ENCODE measurements at places on chromosomes 12 and 14.

DNA sequence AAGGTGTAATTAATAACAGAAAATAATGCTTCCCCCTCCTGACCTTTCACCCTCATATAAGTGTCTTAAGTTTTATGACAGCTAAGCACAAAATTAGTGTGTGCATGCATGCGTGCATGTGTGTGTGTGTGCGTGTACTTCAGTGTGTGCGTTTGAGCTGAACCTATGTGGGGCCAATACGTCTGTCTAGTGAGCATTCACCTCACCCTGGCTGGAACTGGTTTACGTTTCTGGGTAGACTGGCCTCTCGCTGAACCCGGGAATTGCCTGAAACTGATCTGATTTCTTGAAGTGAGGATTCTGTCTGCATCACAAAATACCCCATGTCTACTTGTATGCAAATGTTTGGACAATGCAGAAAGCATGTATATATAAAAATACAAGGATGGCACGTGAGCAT, 68.2 kb upstream of the TBX3 start:
- no peak for DNase-seq

GRCh38 chr12:48145981-48146380, 11.3 kb downstream of the ASB8 start:
- DNase-seq = no peak

DNA sequence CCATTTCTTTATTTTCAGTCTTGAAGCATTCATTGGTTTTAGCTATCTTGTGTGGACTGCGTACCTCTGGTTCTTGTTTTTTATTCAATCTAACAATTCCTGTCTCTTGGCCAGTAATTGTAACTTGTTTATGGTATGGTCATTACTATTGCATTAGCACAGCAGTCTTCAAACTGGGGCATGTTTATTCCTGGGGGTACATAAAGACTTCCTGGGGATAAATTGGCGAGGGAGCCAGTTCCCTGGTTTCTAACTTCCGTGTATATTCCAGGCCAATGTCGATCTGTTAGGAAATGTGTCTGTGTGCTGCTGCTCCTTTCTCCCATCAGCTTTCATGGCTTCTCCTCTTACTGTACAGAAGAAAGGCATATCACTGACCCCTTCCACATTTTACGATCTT, 13.7 kb upstream of the EVL start:
- DNase-seq = no peak

- DNase-seq = no peak
Measured at GRCh38 chr12:57888409-57889157, 42.1 kb upstream of the CTDSP2 start.

DNA sequence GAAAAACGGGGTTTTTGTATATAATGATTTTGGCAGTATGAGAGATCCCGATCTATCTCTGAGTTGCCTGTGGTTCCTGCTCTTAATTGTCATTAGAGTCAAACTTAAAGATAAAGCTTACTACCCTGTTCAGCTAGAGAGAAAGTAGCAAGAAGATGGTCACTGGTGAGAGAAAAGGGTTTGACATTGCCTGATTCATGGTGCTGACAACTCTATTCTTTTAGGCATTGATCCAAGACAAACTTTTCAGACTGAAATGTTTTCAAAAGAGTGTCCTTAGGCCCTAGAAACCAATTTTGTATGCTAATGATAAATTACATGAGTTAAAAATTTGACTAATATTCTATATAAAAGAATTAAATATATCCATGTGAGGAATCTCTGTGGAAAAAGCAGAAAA, 35.1 kb downstream of the PELI2 start:
- no peak for DNase-seq

DNA sequence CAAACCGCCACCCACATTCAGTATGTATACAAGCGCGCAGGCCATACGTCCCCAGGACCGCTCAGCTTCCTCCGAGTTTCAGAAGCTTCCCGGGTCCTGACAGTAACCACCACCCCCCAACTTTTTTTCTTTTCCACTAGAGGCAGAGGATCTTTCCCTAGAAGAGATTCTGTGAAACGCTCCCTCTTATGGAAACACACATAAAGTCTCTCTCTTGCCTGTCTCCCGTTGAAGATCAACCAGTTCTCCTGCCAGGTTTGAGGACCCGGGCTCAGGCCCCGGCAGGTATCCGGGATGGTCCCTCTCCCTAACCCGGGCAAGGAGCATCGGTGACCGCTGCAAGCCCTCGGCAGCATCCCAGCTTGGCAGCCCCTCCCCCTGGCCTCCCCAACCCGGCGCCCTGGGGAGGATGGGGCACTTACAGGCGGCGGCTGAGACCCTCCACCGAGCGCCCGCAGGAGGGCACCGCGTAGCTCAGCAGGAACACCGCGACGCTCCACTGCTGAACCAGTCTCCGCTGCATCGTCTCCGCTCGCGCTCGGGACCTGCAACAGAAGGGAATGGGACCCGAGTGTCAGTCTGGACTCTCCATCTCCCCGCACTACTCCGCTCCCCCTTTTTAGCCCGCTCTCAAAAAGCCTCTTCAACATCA, 3.4 kb downstream of the PTHLH start:
- no peak for DNase-seq

DNA sequence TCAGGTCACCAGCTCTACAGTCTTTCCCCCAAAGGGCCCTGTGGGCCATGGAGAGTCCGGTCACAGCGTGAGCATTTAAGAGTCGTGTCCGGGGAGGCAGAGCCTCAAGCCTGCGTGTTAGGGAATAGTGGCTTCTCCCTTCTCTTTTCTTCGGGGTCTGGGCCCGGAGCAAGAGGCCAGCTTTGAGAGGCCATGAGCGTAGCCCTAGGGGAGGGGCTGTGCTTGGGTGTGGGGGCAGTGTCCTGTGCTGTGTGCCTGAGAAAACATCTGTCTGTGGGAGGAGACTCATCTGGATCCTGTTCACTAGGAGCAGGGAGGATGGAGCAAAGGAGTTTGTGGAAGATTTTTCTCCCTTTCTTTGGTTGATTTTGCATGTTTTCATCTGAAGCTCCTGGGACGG, 5.3 kb downstream of the LRP1-AS start:
- no peak for DNase-seq

- DNase-seq = no peak
Measured at GRCh38 chr12:15481846-15482245, 159.5 kb downstream of the PTPRO start.

- DNase-seq = no peak
Measured at GRCh38 chr12:28925719-28926376, 223.2 kb upstream of the FAR2 start.

DNA sequence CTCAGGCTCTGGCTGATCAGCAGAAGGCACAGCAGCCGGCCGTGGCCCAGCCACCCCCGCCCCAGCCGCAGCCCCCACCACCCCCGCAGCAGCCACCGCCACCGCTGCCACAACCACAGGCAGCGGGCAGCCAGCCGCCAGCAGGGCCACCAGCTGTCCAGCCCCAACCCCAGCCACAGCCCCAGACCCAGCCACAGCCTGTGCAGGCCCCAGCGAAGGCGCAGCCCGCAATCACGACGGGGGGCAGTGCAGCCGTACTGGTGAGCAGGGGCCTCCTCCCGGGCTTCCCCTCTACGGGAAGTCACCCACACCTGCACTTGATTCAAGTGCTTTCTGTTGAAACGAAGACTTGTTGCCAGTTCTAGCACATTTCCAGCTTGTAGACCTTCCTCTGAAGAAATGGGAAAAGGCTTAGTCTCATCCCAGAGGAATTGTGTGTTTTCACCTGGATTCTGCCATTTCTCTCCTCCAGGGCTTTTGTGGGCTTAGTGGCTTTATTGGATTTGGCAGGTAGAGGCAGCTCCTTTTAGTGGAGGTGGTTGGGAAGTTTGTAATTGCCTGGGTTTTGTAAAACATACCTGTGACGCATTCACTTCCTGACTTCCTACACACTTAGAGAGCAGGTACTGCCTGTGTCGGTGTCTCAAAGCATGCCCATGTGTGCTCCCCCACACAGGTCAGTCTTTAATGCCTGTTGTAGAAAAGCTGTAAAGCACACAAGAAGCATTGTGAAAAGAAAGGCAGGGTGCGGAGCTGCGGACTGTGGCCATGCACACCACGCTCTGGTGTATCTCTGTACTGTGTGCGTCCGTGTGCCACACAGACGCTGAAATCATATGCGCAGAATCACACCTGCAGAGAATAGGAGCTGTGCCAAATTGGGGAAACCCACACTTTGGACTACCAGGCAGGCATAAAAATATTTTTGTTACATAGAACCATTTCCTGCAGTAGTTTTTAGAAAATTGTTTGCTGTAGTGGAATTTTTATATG, 90.5 kb downstream of the DDX51 start:
- no peak for DNase-seq

DNA sequence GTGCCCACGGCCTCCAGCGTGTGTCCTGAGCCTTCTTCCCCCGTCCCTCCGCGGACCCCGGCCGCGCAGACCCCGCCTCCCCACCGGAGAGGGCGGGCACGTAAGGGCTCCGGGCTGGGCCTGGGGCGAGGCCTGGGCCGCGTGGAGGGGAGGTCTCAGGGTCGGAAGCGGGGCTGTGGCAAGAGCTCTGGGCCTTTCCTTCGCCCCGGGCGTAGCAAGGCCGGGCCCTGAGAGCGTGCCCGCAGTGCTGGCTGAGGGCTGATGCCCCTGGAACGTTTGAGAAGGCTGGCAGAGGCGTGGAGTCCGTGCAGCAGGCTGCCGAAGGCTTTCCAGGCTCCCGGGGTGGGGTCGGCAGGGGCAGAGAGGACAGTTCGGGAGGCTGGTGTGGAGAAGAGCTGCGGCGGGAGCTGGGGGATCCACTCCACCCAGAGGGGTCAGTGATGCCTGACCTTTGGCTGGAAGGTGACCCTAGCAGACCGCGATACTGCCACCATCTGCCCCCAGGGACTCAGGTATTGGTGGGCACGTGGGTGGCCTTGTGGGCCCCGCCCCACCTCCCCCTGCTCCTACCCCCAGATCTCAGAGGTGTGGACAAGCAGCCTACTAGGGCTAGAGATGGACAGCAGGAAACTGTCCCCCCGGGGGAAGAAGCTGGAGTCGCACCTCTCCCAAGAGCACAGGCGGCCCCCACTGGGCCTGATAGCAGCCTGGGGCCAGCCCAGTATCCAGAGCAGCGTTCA, 558 bp downstream of the TEX22 start:
- no peak for DNase-seq

- DNase-seq = no peak
Measured at GRCh38 chr12:91937009-91937408, 208.6 kb downstream of the BTG1 start.

DNA sequence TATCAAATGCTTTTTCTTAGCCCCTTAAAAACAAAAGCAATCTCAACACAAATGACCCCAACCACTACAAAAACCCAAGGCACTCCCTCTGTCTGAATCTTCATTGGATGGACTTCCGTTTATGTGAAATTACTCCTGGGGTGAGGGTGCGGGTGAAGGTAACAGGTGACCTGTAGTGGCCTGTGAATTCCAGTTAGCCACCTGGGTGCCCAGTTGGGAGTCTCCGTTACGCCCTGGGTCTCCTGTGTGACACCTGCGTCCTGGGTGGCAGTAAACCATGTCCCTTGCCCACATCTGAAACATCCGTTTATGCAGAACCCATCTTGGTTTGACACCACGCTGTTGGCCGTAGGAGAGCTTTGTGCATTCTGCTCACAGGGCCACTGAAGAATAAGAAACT, 62.6 kb downstream of the CCDC92 start:
- no peak for DNase-seq

DNA sequence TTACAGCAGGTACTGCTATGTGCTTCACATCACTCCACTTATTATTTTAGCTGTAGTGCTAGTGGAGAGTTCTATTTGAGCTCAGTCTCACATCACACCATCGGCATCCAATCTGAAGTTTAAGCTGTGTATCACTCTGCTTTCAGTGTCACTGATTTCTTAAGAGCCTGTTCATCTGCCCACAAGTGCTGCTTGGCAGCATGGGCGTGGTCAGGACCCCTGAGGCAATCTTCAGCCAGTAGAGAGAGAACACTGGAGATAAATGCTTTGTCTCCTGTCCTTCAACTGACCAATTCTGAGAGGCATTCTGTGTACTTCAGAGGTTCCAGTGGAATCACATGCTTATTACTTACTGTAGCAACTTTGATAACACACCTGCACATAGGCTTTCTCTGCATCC, 728.8 kb downstream of the RPS29 start:
- no peak for DNase-seq

GRCh38 chr14:101456246-101457175, 104.8 kb upstream of the DIO3 start:
- DNase-seq = no peak

DNA sequence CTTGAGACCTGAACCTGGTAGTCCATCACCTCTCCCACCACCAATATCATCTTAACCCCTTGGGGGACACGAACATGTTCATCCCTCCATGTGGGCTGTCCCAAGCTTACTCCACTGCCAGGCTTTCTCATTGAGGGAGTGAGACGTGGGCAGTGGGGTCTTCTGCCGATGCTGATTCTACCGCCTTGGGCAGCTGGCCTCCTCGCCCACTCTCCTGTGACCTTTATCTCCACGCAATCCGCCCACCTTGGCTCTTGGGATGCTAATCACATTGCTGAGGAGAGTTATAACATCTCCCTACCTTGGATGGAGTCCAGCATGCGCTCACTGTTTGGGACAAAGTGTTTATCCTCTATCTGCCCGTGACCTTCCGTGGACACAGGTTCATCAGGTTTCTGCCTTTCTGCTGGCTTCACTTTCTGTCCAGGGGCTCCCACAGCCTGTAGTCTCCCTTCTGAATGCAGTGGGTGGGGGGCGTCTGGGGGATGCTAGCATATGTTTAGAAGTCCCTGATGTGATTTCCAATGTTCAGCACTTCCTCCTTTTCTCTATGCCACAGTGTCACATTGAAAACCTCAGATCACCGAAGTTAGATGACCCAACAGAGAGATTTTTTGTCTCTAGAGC, 53.2 kb upstream of the ESRRB start:
- no peak for DNase-seq

DNA sequence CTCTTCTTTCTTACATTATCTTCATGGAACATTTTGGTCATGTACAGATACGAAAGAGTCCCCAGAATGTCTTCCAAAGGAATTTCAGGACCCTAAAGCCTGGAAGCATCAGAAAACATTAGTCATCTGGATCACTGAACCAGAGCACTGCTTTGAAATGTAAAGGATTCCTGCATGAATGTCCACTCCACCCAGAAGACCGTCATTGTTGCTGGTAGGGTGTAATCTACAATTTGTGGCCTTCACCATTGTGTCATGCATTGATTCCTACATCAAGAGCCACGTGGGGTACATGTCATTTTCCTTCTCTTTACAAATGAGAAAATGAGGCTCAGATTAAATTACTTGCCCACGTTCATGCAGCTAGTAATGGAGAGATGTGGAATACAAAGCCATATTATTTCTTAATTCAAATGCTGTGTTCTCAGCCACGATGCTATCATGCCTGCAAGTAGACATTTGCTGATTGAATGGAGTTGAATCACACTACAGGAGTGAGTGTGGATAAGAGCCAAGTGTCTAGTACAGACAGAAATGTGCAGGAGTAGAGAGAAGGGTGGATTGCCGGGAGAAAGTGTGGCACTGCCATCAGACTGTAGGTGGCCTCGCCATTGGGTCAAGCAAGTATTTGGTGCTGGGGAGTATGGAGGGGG, 231.2 kb downstream of the C12orf75 start:
- no peak for DNase-seq

GRCh38 chr14:64158608-64159007, 135.6 kb downstream of the ESR2 start:
- no peak for DNase-seq

DNA sequence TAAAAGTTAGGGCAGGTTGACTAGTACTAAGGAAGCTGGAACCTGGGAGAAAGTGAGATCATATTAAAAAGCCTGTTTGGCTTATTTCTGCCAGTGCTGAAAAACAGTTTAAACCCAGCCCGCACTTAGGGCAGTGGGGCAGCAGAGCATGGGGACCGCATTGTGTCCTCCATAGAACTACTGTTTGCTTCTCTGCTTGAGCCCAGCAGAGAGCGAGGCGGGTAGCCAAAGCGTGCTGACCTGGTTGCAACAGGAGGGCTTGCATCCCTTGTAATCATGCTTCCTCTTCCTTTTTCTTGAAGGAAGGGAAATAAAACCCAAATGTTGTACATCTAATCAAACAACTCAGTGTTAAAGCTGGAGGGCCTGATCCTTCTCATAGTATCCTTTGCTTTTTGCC, 82.5 kb upstream of the HOXC13 start:
- DNase-seq = no peak
